CD14-positive monocyte (primary cell): ENCODE measurements at places on chromosomes 2 and 18. TPM values are rescaled to one million over a fixed set of nuclear protein-coding genes. Genes with fewer than 3 reads are reported as not detected.

RAB17 gene
- not detected for polyA plus RNA-seq

POTEC gene
- not detected for polyA plus RNA-seq

SERPINB4 gene
- polyA plus RNA-seq = not detected

ZSCAN30 gene
- 1.3 TPM for polyA plus RNA-seq

CSRNP3 gene
- not detected for polyA plus RNA-seq

- peak overlapping the region; percentile 92 for H3K27ac ChIP-seq
- H3K4me3 ChIP-seq = no peak overlapping the region
- H3K4me1 ChIP-seq = peaks cover 54% of the 10 kb centered on the region
These were observed 193.2 kb upstream of the HS6ST1 start for GRCh38 chr2:128511731-128512378.

DNA sequence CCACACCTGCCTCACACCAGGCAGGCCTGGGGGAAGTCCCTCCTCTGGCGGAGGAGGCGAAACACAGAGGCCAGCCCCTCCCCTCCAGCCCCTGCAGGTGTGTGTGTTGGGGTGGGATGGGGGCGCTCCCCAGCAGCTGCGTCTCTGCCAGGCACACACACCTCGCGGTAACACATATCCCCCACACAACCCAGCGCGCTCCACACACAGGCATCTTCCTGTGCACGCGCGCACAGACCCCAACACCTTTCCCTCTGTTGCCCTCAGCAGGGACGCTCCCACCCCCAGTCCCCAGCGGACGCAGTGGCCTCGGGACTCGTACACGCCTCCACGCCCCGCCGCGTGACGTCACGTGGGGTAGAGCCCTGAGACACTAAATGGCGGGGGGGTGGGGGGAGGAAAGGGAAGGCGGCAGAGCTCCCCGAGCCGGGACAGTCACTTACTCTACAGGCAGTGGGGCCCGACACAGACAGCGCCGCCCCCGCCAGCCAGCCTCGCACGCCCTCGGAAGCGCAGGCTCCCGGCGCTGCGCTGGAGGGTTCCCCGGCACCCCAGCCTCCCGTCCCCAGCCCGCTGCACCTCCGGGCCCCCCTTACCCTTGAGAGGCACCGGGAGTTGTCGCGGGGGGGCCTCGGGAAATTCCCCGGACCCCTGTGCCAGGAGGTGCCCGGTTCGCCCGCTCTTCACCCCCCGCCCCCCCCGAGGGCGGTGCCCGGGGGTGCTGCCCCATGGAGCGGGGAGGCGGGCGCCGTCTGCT lies at the start of gene WNT10A:
Gene WNT10A, plus strand, starts transcription at position 751 of the 757 bp plus-strand sequence. CDS start 144 bp downstream, outside the sequence.
- H3K4me1 ChIP-seq = peaks cover 11% of the 10 kb centered on the region
- H3K27ac ChIP-seq = no peak within 1 kb of the TSS
- no peaks in the 10 kb centered on the region for H3K36me3 ChIP-seq
- no peak within 1 kb of the TSS for H3K4me3 ChIP-seq
- H3K27me3 ChIP-seq = peaks cover 68% of the 10 kb centered on the region
- DNase-seq = peak; percentile 16

GRCh38 chr18:8667846-8668245 lies 37.5 kb upstream of the MTCL1 start:
- H3K27ac ChIP-seq = no peak overlapping the region
- DNase-seq = no peak
- H3K27me3 ChIP-seq = no peaks in the 10 kb centered on the region
- H3K36me3 ChIP-seq = no peaks in the 10 kb centered on the region

DNA sequence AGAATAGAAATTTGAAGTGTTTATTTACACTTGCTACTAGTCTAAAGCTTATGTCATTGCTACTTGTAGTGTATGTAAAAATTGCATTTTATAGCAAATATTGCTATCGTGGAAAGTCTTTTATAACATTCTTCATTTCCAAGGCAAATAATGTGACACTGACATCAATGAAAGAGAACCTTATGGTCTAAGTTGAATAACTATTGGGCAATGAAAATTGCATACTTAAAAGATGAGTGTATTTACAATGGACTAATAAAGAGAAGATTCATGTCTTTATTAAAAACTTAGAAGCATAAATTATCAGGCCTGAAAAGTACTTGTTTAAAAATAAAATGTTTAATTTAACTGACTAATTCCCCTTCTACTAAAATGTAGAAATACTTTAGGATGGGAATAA lies 82.2 kb downstream of the LRP1B start:
- no peak overlapping the region for H3K4me3 ChIP-seq
- H3K4me1 ChIP-seq = no peaks in the 10 kb centered on the region
- H3K27me3 ChIP-seq = no peaks in the 10 kb centered on the region
- no peaks in the 10 kb centered on the region for H3K36me3 ChIP-seq
- no peak for DNase-seq
- no peak overlapping the region for H3K27ac ChIP-seq

GRCh38 chr2:178280244-178280852 lies 86.0 kb downstream of the OSBPL6 start:
- peaks cover 16% of the 10 kb centered on the region for H3K4me1 ChIP-seq
- H3K27ac ChIP-seq = no peak overlapping the region
- H3K4me3 ChIP-seq = no peak overlapping the region
- no peaks in the 10 kb centered on the region for H3K36me3 ChIP-seq
- DNase-seq = peak; percentile 43
- H3K27me3 ChIP-seq = no peaks in the 10 kb centered on the region
